ENCODE measurements at places on chromosomes 4 and X. TPM values are rescaled to one million over a fixed set of nuclear protein-coding genes. Genes with fewer than 3 reads are reported as not detected.

The ASMT gene
- polyA plus RNA-seq: not detected

The CENPVL3 gene
- polyA plus RNA-seq: 0.76 TPM

The SERPINA7 gene
- 0.48 TPM for polyA plus RNA-seq

The CRMP1 gene
- polyA plus RNA-seq: 31.5 TPM

The RASGEF1B gene
- 30.6 TPM for polyA plus RNA-seq

The ABLIM2 gene
- 5.9 TPM for polyA plus RNA-seq

The DOCK11 gene
- 9.7 TPM for polyA plus RNA-seq

The LONRF3 gene
- 3.0 TPM for polyA plus RNA-seq

The MAGEA3 gene
- not detected for polyA plus RNA-seq

The EGF gene
- 28.3 TPM for polyA plus RNA-seq

The PFKFB1 gene
- polyA plus RNA-seq: 0.63 TPM

The RAB41 gene
- 0.69 TPM for polyA plus RNA-seq

The FRAS1 gene
- 12.9 TPM for polyA plus RNA-seq

The CACNA1F gene
- polyA plus RNA-seq: 1.3 TPM

The DUX4 gene
- 0.06 TPM for polyA plus RNA-seq

The SATL1 gene
- 0.22 TPM for polyA plus RNA-seq

The GPAT3 gene
- 17.0 TPM for polyA plus RNA-seq

The RAB39B gene
- 1.6 TPM for polyA plus RNA-seq

The SPATA18 gene
- polyA plus RNA-seq: 0.78 TPM

The DGAT2L6 gene
- not detected for polyA plus RNA-seq

The NLRP2B gene
- 0.03 TPM for polyA plus RNA-seq

The RHOXF1 gene
- 1.2 TPM for polyA plus RNA-seq

The OPHN1 gene
- 5.6 TPM for polyA plus RNA-seq

Data from large intestine (tissue), 12 donors.